ENCODE measurements at places on chromosomes 13 and 19.

DNA sequence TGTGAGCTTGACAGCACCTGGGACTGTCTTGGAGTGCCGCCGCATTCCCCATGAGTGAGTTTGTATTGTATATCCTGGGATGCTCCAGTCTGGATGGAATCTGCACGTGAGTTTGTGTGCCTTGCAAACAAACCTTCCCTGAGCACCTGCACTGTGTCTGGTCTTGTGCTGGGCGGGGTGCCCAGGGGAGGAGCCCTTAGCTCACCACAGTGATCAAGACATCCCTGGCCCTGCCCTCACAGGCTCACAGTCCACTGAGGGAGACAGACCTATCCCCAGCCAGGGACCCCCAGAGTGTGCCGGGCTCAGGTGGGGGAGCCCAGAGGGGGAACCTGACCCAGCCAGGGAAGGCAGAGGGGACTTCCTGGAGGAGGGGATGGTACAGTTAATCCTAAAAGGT lies 1.7 kb upstream of the BCAM start:
- H3K4me1 ChIP-seq: peaks cover 27% of the 10 kb centered on the region
- H3K36me3 ChIP-seq: peaks cover 4% of the 10 kb centered on the region
- no peak overlapping the region for H3K27ac ChIP-seq
- no peak overlapping the region for H3K4me3 ChIP-seq
- no peak for DNase-seq
- peaks cover 10% of the 10 kb centered on the region for H3K27me3 ChIP-seq

- H3K27me3 ChIP-seq: no peaks in the 10 kb centered on the region
- H3K36me3 ChIP-seq: no peaks in the 10 kb centered on the region
- no peak overlapping the region for H3K4me3 ChIP-seq
- no peak for DNase-seq
Observed at GRCh38 chr19:54659300-54659699, 3.5 kb upstream of the LILRB4 start.

DNA sequence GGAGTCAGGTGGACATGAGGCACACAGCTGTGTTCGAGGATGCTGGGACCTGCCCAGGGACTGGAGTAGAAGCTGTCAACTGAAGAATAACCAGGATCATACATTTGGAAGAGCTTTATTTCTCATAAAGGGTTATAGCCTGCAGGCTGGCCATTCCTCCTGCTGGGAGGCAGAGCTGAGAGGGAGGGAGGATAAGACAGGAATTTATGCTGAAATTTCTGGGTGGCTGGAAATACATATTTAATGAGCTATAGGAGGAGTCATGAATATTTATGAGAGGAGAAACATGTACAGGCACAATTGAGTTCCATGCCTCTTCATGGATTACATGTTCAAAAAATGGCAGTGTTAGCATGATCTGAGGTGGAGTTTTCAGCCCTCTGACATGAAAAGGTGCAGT lies 151.9 kb downstream of the SHISA2 start:
- H3K27ac ChIP-seq: no peak overlapping the region
- no peak for DNase-seq
- no peaks in the 10 kb centered on the region for H3K4me1 ChIP-seq
- H3K36me3 ChIP-seq: peaks cover 2% of the 10 kb centered on the region

- H3K27me3 ChIP-seq: no peaks in the 10 kb centered on the region
- no peak overlapping the region for H3K4me3 ChIP-seq
- DNase-seq: no peak
- no peak overlapping the region for H3K27ac ChIP-seq
- peaks cover 63% of the 10 kb centered on the region for H3K36me3 ChIP-seq
- H3K4me1 ChIP-seq: no peaks in the 10 kb centered on the region
Observed at GRCh38 chr19:48458016-48458415, 2.6 kb downstream of the KCNJ14 start.

- no peak overlapping the region for H3K4me3 ChIP-seq
- no peaks in the 10 kb centered on the region for H3K27me3 ChIP-seq
- DNase-seq: no peak
- H3K27ac ChIP-seq: no peak overlapping the region
Observed at GRCh38 chr13:98761126-98761985, 8.9 kb upstream of the SLC15A1 start.
